ENCODE measurements at places on chromosomes 6 and 20.

GRCh38 chr6:136502786-136503185, 47.4 kb downstream of the MAP7 start:
- no peak for DNase-seq

- DNase-seq, result no peak
These were observed 21.5 kb downstream of the MAFB start for GRCh38 chr20:40667503-40667902.

DNA sequence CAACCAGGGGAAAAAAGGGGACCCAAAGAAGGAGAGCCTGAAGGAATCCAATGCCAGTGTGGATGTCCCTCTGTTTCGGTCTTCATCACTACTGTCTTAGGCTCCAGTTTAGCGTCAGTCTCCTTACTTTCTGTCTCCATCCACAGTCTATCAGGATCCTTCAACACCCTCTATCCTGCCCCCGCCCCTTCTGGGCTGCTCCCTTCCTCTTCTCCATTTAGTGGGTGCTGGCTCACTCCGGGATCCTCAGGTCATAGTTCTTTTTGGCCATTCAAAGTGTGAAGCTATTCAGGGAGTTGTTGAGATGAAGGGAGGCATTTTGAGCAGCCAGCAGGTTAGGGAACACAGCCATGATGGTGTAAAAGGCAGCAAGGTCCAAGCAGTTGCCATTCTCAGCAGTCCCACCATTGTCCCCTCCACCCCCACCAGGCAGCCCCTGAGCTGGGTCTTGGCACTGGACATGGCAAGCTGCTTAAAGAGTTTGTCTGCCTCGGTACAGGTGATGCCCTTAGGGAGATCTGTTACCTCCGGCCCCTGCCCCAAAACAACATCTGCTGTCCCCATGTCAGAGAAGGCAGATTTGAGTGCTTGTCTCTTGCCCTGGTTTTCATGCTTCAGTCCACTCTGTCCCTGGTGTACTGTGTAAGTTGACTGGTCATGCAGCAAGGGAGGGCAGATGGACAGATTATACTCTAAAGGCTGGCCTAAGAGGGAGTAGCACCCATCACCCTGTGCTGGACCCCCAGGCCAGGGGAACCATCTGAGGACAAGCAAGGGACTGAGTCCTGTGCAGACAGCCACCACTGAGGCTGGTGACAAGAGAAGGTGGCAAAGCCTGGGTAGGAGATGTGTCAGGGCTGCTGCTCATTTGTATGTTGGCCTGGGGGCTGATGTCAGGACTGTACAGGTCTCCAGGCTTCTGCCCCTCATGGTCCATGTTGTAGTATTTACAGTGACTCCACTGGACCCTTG, 842.0 kb downstream of the HACE1 start:
- DNase-seq, result no peak

GRCh38 chr6:163232015-163232523, 182.4 kb upstream of the QKI start:
- no peak for DNase-seq

GRCh38 chr20:37943033-37943432, 40.1 kb downstream of the VSTM2L start:
- no peak for DNase-seq

- DNase-seq, result no peak
These were observed 101.9 kb downstream of the EPB41L2 start for GRCh38 chr6:130961148-130961547.

DNA sequence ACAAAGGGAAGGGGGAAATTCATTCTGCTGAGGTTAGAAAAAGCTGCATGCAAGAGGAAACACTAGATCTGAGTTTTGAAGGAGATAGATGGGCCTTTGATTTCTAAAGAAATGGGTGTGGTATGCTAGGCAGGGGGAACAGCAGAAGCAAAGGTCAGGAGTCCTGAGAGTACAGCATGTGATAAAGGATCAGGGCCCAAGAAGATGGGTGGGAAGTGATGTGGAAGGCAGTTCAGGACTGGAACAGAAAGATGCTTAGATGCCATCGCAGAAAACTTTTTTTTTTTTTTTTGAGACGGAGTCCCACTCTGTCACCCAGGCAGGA, 126.2 kb downstream of the ALDH8A1 start:
- DNase-seq, result no peak

- peak; percentile 90 for DNase-seq
These were observed 11.6 kb downstream of the CDH22 start for GRCh38 chr20:46296526-46297250.

GRCh38 chr6:13461805-13462204, 25.6 kb downstream of the GFOD1 start:
- DNase-seq, result no peak

DNA sequence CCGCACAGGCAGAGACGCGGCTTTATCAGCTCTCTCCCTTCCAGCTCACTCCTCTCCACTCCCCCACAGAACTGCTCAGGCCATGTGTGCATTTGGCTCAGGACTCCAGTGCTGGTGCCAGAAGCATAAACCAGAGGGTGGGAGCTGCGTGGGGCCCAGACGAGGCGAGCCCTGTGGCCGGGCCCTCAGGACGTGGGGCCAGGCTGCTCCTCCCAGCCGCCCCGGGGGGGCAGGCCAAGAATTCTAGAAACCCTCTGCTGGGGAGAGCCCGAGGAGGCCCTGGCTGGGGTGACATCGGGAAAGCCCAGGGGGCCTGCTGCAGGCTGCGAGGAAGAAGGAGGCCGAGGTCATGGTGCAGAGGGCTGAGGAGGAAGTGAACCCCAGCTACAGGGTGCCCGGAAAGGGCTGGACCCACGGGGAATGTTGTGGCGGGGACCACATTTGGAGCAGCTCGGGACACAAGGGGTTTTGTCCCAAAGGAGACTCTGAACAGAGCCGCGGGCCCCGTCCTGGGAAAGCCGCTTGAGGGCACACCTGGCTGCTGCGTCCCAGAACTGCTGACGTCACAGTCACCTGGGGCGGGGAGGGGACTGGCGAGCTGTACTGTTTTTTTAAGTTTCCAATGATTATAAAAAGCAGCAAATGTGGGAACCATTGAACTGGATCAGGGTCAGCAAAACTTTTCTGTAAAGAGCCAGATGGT, 107.1 kb downstream of the BANF2 start:
- peak; percentile 78 for DNase-seq

- DNase-seq, result no peak
These were observed at the start of gene OR2B2 for GRCh38 chr6:27911956-27912446. TSS of gene OR2B2 (minus strand) at chr6:27912396. CDS start at chr6:27912319, 77 bp downstream.

DNA sequence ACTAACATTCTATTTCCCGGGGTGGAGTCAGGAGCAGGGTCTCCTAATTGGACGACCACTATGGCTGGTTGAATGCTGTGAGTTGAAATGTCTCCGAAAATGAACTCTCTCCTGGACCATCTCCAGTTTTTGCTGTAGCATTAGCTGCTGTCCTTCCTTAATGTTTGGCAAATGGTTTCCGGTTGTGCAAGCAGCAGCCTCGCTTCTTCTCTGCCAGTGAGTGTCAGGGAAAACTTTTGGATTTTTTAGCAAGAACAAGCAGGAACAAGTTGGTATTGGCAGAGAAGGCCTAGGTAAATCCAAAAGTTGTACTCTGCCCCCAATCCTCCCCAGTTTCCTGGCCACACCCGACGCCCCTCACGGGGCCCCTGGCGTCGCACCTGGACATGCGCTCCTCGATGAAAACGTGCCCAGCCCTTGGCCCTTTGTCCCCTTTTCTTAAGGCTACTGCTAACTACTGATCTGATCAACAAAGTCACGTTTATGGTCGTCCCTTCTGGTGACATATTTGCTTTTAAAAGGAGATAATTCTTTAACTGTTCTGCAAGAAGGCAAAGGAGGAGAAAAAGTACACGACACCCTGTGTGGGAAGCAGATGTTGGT, 103.2 kb downstream of the ARMC2 start:
- no peak for DNase-seq

DNA sequence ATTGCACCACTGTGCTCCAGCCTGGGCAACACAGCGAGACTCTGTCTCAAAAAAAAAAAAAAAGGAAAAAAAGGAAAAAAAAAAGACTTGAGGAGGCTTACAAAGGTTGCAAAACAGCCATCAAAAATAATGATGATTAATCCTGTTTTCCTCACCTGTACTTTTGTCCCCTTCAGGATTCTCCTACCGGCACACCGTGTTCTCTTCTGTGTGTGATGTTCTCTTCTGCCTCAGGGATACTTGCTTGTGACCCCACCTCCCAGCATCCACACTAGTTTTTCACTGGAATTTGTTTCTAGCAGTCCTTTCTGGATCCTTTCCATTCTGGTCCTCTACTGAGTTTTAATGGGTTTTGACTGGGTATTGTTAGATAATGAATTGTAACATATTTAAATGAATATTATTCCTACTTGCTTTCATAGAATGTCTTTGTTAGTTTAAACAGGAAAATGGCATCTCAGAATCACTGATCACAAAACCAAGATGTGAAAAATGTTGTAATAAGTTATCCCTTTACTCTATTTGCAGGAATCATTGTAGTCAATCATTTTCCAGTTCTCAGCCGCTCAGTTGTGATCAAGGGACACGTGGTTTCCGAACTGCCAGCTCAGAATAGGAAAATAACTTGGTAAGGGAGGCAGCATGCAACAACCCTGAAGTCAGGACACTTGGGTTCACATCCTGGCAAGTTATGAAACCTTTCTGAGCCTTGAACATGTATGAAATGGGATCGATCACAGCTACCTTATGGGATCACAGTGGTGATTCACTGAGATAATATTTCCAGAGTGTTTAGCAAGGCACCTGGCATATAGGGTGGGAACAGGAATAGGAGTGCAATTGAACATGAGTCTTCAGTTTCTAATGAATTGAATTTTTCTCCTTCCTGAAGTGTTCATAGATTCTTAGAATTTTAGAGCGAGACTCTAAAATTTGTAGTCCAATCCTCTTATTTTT, 8.5 kb downstream of the C6orf89 start:
- no peak for DNase-seq

DNA sequence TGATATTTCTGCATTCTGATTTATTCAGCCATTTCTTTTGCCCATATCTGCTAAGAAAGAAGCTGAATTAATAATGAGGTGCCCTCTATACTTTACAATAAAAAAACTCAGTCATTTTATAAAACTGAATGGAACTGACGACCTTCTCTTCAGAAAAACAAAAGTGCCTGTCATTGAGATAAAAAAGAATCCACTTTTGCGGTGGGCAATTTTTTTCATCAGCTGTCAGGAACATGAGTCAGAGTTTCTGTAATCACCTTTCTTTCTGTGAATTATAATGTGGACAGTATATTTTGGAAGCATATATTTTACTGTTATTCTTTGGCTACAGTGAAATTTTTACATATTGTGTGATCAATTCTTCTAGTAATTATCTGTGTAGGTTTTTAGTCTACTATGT, 33.4 kb downstream of the IL20RA start:
- DNase-seq, result no peak

DNA sequence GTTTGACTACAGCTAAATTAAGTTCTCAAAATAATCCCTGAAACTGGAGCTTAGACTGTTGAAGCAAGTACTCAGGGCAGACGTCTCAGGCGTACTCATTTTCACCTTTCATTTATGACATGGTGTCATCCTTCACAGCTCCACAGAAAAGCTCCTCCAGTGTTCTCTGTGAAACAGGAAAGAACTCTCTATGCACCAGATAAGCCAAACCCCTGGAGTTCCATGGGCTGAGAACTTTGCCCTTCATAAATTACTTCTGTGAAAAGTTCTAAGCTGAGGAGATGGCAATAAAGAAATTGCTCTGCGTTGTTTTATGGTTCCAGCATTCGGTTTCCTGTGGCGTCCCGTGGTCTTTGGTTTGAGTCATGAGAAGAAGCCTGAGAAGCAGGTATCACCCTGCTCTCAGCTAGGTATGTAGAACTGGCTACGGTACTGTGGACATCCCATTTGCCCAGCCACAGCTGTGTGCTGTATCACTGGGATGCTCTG, 20.2 kb upstream of the RREB1 start:
- no peak for DNase-seq

- DNase-seq, result no peak
These were observed 27.5 kb downstream of the NCOA7 start for GRCh38 chr6:125818225-125818657.

DNA sequence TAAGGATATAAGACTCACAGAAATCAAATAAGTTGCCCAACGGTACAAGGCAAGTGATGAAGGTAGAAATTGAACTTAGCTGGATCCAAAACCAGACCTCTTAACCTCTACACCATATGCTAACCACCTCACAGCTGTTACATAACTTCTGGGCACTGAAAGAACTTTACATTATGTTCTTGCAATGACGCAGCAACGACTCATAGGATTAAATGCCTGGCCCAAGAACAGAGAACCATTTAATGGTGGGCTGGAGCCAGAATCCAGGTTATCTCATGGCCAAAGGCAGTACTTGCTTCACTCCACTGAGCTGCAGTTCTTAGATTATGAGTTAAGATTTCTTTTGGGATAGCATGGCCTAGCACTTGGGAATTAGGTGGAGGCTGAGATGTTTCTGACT, 4.4 kb downstream of the TRMT6 start:
- DNase-seq, result no peak

DNA sequence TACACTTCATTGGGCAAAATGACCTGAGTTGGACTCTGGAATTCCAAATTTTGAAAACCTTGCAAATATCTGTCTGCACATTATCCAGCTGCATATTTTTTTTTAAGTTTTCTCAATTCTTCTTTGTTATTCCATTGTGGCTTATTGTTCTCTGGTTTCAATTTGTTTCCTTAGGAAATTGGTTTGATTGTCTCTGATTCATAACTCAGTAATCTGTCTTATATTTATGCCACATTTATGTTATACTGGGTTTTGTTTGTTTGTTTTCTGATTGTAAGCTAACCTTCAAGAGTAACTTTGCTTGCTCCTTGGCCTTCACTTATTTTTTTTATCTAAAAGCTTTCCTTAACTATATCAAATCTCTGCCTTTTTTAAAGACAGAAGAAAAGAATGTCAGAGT, 193.3 kb upstream of the PLCB4 start:
- DNase-seq, result no peak

GRCh38 chr20:35991142-35991771, 22.9 kb downstream of the CNBD2 start:
- DNase-seq, result peak; percentile 12

DNA sequence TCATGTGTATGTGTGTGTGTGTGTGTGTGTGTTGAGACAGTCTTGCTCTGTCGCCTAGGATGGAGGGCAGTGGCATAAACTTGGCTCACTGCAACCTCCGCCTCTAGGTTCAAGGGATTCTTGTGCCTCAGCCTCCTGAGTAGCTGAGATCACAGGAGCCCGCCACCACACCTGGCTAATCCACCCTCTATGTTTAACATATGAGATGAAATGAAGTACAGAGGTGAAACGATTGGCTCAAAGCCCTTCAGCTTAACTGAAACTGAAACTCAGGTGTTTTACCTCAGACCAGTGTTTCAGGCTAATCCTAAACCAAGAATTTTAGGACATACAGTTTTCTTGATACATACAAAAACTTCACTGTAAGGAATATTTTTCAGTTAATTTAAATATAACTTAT, 167.3 kb downstream of the KCNQ5 start:
- DNase-seq, result no peak
